ENCODE measurements at places on chromosomes 1 and 21. TPM values are rescaled to one million over a fixed set of nuclear protein-coding genes. Genes with fewer than 3 reads are reported as not detected.

GSTM2 gene
- 9.2 TPM for total RNA-seq

- DNase-seq: no peak
These were observed 62.1 kb downstream of the FAAP20 start for GRCh38 chr1:2132222-2133038.

- DNase-seq: no peak
These were observed 29.0 kb upstream of the CTBS start for GRCh38 chr1:84603223-84603622.

DNA sequence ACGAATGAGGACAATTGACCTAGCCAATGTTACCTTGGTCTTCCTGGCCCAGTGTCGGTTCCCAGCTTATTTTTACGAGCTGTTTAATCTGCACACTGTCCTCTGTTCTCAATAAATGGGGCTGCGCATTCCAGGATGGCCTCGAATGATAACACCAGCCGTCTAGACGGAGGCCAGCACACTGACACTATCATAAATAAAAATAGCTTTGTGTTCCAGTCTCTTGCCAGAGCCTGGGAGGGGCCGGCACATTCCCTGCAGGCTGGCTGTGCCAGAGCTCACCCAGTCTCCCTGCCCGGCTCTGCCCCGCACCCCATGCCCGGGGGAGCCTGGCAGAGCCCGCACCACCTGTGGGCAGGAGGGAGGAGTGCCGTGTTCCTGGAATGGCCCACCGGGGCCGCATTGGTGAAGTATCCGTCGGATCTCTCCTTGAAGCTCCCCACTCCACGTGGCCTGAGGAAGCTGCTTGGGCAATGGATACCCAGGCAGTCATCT lies 92.1 kb downstream of the SPSB1 start:
- peak; percentile 40 for DNase-seq

OPTC gene
- total RNA-seq: not detected

GRCh38 chr1:179876300-179876715 lies 1.3 kb downstream of the TOR1AIP2 start:
- DNase-seq: no peak

- DNase-seq: no peak
These were observed 3.2 kb upstream of the ESRRG start for GRCh38 chr1:216726435-216726834.

DNA sequence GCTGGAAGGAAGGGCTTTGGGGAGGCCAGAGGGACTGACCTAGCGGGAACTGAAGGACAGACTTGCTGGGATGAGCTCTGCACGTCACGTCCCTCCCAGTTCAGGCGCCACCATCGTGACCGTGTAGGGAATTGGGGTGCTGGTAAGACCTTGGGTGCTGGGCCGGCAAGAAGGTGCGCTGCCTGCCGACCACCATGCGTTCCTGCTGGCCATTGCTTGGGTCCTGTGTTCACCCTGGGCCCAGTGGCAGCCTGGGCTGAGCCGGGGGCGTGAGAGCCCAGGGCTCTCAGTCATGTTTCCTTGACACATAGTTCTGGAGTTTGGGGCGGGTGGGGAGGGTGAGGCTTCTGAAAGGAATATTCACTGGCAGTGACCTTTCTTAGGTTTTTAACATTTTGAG lies 176.0 kb downstream of the CAMTA1 start:
- DNase-seq: no peak

DNA sequence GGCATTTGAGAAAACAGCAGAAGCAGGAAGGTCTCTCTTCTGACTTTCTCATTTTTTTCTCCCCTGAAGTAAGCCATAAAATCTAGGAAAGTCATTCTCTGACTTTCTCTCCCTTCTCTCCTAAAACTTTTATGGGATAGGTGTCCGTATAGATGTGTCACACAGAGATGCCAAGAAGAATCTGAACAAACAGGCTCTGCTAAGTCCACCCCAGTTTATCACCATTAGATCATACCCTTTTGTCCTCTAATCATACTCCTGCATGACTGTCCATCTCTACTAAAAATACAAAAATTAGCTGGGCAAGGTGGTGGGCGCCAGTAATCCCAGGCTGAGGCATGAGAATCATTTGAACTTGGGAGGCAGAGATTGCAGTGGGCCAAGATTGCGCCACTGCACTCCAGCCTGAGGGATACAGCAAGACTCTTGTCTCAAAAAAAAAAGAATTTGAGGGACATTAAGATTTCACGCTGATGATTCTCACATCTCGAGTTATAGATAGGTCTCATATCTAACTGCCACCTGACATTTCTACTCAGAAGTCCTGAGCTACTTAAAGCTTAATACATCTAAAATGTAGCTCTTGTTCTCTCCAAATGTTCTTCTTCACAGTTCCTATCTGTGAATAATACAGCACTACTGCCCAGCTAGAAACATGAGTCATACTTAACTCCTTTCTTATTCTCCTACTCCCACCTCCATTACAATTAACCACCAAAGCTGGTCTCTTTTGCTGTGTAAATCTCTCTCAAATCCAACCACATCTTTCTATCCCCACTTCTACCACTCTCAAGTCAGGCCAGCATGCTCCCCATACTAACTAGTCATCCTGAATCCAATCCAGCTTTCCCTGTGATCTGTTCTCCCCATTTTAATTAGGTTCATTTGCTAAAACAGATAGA lies 47.7 kb downstream of the ZNF644 start:
- DNase-seq: no peak

Measured in occipital lobe (tissue), 3 donors.